ENCODE measurements at places on chromosomes 11 and 22. TPM values are rescaled to one million over a fixed set of nuclear protein-coding genes. Genes with fewer than 3 reads are reported as not detected.

The AQP11 gene
- total RNA-seq: 0.26 TPM

The BRSK2 gene
- total RNA-seq: not detected

The TEX12 gene
- not detected for total RNA-seq

The PAX6 gene
- total RNA-seq: not detected

The C1QTNF4 gene
- 0.13 TPM for total RNA-seq
